ENCODE measurements at places on chromosomes 16 and 17.

DNA sequence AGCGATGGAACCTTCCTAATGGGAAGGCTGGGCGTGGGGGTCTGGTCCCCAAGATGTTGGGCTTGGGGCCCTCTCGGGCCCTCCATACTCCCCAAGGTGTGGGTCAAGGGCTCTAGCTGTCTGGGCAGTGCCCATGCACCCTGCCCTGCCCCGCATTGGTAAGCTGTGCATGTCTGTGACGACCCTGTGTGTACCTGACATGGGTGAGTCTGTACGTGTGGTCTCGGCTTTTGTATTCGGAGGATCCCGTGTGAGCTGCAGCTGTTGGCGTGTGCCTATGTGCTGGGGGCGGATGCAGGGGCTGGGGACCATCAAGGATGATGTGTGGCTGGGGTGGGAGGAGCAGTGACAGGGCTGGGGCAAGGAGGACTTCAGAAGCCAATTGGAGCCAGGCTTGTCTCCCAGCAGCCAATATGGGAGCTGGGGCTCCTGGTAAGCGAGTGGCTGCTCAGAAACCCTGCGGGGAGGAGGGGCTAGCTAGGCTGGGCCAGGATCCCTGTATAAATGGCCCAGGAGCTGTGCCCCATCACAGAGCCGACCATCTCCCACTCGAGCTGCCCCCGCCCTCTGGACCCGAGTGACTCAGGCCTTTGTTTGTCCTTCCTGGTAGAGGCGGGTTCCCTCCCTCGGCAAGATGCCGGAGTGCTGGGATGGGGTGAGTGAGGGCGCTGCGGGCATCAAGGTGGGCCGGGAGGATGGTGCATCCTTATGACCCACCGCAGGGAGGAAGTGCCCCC, at the start of gene NDRG4:
Gene NDRG4 (plus strand): TSS at position 529 of the 737 bp plus-strand sequence. CDS start 106 bp downstream, at position 635.
- DNase-seq: peak; percentile 30

DNA sequence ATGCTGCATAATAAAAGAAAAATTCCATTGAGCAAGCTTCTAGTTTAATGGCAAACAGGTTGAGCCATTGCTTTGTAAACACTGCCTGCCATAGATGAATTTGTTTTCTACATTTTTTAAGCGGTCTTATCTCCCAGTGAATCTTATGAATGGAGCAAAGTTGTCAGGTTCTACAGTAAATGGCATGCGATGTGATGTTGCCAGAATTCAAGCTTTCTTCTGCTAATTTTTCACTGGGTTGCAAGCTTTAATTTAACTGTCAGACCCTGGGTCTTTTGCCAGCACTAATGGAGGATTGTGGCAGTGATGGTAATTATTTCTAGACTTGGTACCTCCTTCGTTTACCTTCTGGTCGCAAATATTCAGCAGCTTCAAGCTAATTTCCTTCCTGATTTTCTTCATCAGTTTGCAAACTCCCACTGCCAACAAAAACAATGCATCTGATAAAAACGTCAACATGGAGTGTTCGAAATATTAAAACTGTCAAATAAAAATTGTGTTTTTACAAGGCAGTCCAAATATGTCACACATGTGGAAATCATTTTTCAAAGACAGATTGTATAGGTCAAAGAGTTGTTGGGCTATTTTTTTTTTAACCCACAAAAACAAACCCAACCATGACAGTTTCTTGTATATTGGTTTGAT, 274.2 kb upstream of the ERCC4 start:
- no peak for DNase-seq

GRCh38 chr17:7220593-7221277, 997 bp downstream of the ACADVL start:
- peak; percentile 50 for DNase-seq

DNA sequence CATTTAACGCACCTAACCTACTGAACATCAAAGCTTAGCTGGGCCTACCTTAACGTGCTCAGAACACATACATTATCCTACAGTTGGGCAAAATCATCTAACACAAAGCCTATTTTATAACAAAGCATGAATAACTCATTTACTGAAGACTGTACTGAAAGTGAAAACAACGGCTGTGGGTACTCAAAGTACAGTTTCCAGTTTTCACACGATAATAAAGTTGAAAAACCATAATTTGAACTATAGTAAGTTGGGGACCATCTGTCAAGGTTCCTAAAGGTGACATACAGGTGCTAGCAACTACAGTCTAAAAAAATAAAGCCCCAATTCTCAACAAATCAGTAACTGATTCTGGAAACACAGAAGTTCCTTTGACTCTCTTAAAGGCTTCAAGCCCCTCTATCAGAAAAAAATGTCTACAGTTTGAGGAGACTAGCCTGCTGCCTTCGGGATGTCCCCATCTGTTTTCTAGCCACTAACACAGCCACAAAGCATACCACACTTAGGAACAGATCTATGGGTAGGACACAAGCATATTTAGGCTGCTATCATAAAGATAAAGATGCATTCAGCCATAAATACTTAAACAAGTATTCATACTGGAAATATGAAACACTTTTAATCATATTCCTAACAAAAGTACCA, 71.3 kb downstream of the KANSL1 start:
- no peak for DNase-seq

DNA sequence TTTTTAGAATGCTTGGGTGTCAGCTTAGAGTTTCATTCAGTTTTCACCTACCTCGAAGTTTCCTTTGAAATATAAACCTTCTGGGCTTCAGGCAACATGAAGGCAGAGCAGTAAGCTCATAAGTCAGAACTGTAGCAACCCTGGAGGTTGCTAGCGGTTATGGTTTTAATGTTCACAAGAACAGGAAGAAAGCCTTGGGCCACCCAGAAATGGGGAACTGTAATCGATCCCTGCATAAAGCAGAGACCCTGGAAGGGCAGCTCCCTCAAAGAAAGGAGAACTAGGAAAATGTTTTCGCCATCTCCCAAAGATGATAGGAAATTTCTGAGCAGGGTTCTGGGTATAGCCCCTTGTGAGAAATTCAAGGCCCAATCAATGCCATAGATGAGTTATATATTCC, 47.8 kb upstream of the RASL10B start:
- no peak for DNase-seq

GRCh38 chr17:56499799-56500388, 93.6 kb upstream of the NOG start:
- DNase-seq: no peak

GRCh38 chr16:3780570-3780969, 63.2 kb upstream of the TRAP1 start:
- DNase-seq: no peak

- DNase-seq: no peak
Measured at GRCh38 chr17:78240012-78240655, 8.7 kb downstream of the TMEM235 start.

All from effector CD4-positive, alpha-beta T cell (primary cell).